ENCODE measurements at places on chromosomes 6 and 20.

GRCh38 chr6:34953061-34954025, 64.3 kb downstream of the ANKS1A start:
- no peak for DNase-seq

GRCh38 chr6:1479095-1479494, 89.7 kb downstream of the FOXF2 start:
- DNase-seq: no peak

DNA sequence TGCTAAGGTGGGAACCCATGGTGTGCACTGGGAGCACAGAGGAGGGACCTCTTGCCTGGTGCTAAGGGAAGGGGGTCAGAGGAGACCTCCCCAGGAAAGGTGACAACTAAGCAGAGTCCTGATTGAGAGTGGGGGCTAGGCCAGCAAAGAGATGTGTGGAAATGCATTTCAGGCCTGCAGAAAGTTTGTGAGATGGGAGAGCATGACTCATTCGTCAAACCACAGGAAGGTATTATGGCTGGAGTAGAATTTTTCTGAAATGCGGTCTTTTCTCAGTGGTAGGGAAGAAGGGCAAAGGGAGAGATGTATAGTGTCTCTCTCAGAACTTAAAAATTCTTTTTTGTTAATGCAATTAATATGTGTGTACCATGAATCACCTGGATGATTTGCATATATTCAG, 23.6 kb upstream of the EDN1 start:
- DNase-seq: no peak

- DNase-seq: no peak
Observed at GRCh38 chr6:16388488-16388887, 150.1 kb downstream of the GMPR start.

GRCh38 chr6:161204866-161205557, 68.8 kb downstream of the AGPAT4 start:
- no peak for DNase-seq

- no peak for DNase-seq
Observed at GRCh38 chr20:48733296-48733790, 94.5 kb downstream of the PREX1 start.

GRCh38 chr6:37109714-37110499, 60.0 kb upstream of the PIM1 start:
- DNase-seq: no peak

- no peak for DNase-seq
Observed at GRCh38 chr6:109477725-109478124, 5.3 kb downstream of the ZBTB24 start.

DNA sequence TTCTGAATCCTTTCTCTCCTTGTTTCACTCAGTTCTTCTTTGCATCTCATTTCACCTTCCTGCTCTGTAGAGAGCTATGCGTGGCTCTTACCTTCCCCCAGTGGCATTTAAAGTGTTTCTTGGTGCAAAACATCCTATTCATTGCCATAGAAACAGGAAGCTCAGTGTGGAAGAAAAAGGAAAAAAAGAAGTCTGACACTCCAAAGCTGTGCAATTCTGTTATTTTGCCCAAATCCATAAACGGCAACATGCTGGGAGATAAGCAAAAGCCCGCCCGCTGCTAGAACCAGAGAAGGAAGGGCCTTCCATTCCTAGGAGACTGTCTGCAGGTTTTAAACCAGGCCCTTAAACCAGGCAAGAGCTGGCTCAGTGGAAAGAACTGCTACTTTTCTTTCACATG, 247.1 kb downstream of the HIVEP2 start:
- DNase-seq: no peak

- DNase-seq: no peak
Observed at GRCh38 chr20:44187054-44187771, at the start of gene JPH2. Gene JPH2, minus strand, starts transcription at chr20:44187188. Its CDS starts 483 bp downstream, at chr20:44186705.

DNA sequence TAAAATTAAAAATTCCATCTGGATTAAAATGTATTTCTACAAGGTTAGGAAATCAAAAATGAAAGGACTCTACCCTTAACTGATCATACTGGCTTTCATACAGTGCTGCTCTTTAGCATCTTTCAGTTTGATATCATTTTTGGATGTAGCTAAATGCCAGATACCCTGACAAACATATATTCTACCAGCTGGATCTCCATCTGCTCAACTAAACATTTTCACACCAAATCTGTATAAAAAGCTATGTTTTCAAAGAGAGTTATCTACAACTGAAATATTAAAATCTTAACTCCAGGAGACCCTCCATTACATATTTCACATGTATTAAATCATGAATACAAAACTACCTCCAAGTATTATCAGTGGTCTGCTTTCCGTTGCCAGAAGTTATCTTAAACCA, 95.7 kb downstream of the EPHA7 start:
- DNase-seq: no peak

- no peak for DNase-seq
Observed at GRCh38 chr6:48560408-48560807, 449.4 kb upstream of the PTCHD4 start.

GRCh38 chr6:3518356-3519190, 61.7 kb upstream of the SLC22A23 start:
- DNase-seq: no peak

GRCh38 chr6:133632906-133633305, 256.0 kb upstream of the TCF21 start:
- DNase-seq: no peak

- no peak for DNase-seq
Observed at GRCh38 chr6:168147205-168147738, 68.3 kb upstream of the FRMD1 start.

GRCh38 chr20:41686961-41687360, 68.8 kb upstream of the CHD6 start:
- no peak for DNase-seq

Measured in GM12865 (cell line).